ENCODE measurements at places on chromosomes 11 and 22. TPM values are rescaled to one million over a fixed set of nuclear protein-coding genes. Genes with fewer than 3 reads are reported as not detected.

GRCh38 chr11:36699271-36699670 lies 101.2 kb upstream of the RAG2 start:
- ATAC-seq, result no peak

DNA sequence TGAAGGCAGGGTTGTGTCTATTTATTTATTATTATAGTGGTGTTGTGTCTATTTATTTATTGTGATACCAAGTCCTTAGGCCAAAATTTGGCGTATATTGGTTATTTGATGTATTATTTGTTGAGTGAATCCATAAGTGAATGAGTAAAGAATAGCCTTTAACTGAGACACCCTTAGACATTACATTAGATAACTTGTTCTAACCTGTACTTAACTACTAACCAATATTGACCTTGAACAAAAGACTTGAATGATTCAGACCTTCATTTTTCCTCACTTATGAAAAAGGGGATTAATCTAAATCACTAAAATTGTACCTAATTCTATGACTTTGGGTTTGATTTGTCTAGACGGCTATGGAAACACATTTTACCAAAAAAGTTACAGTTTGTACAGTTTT lies 370.5 kb downstream of the JRKL start:
- ATAC-seq, result no peak

DNA sequence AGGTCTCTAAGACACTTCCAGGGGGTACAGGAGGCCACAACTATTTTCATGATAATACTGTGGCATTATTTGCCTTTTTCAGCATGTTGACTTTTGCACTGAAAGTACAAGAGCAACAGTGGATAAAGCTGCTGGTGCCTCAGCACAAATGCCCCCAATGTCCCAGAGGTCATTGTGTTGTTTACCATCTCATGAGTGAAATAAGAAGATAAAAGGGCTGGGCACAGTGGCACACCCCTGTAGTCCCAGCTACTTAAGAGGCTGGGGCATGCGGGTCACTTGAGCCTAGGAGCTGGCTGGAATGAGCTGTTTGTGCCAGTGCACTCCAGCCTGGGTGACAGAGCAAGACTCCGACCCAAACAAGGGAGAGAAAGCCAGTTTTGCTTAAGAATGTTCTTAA lies 72.6 kb upstream of the RAB1B start:
- no peak for ATAC-seq

RFPL2 gene
- total RNA-seq, result not detected

SLC43A3 gene
- 75.9 TPM for total RNA-seq
